ENCODE measurements at places on chromosomes 13 and 19.

GRCh38 chr13:41681587-41681986, 224.2 kb downstream of the RGCC start:
- DNase-seq: no peak

GRCh38 chr19:5058521-5059212, 89.8 kb downstream of the KDM4B start:
- no peak for DNase-seq

DNA sequence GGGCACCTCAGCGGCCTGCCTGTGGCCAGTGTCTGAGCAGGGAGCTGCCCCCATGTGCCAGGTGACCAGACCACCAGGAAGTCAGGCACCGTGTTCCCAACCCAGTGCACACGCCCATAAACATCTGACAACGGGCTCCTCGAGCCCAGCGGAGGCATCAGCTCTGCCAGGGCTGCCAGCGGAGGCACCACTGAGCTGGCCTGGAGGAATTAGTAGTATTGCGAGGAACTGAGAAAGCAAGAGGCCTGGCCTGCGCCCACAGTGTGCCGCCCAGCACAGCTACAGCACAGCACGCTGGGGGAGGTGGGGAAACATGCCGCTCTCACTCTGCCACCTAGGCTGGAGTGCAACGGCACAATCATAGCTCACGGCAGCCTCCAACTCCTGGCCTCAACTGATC, 44.6 kb downstream of the ANKRD27 start:
- no peak for DNase-seq

GRCh38 chr19:33557720-33558119, 36.1 kb upstream of the PEPD start:
- no peak for DNase-seq

- DNase-seq: peak; percentile 60
These were observed 2.1 kb downstream of the NECTIN2 start for GRCh38 chr19:44848036-44848811.

GRCh38 chr19:29690842-29691241, 24.2 kb downstream of the C19orf12 start:
- no peak for DNase-seq

DNA sequence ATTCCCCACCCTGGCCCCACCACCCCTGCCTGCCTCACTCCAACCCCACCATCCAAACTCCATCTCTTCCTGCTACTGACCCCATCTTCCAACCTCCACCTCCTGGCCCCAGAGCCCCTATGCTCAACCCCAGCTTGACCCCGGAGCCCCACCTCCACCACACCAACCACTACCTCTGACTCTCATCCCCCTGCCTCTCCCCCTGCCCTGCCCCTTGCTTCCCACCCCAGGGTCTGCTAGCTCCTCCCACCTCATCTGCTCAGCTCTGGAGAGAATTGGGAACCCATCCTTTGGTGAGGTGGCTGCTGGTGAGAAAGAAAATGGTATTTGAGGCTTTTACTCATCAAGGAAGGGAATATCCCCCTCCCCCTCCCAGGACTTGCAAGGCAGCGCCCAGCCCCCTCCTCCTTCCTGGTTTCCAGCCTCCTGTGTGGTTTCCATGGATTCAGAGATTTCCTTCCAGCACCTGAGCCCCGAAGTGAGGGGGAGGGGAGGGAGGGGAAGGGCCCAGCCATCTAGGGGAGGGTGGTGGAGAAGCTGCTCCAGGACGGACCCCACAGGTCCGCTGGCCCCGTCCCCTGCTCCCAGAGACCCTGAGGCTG, 11.4 kb upstream of the PEPD start:
- DNase-seq: no peak

DNA sequence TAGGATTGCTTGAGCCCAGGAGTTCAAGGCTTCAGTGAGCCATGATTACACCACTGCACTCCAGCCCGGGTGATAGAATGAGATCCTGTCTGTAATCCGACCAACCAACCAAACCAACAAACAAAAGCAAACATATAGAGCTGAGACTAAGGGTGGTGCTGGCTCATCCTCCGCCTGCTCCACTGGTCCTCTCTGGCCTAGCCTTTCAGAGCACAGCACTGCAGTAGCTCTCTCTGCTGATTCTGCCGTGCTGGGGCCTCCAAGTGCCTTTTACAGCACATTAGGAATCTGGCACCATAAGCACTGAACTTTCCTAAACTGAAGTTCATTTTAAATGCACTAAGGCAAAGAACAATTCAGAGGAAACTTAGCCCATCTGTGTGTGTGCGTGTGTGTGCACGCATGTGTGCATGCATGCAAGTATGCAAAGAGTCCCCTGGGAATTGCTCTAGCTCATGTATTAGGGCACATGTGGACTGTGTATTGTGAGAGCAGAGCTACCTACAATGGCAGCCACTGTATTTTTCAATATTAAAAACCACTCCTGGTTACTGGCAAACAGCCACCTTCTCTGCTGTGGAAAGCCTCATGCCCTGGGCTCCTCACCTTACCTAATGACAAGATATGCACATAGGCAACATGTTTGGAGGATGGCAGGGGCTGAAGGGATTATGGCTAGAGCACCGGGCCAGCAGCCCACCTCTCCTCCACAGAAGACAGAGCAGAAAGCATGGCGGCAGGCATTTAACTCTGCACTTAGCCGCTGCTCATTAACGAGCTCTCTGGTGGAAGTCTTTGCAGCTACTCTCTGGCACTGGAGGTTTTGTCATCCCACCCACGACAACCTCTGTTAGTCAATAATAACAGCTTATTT, 223.1 kb upstream of the TSHZ3 start:
- no peak for DNase-seq
